ENCODE measurements at places on chromosomes 12 and 14.

- DNase-seq = no peak
These were observed 51.4 kb downstream of the FGD4 start for GRCh38 chr12:32450768-32451167.

- DNase-seq = no peak
These were observed 5.9 kb downstream of the KRT86 start for GRCh38 chr12:52280319-52280795.

- no peak for DNase-seq
These were observed 12.5 kb upstream of the MAP3K9 start for GRCh38 chr14:70821584-70822529.

DNA sequence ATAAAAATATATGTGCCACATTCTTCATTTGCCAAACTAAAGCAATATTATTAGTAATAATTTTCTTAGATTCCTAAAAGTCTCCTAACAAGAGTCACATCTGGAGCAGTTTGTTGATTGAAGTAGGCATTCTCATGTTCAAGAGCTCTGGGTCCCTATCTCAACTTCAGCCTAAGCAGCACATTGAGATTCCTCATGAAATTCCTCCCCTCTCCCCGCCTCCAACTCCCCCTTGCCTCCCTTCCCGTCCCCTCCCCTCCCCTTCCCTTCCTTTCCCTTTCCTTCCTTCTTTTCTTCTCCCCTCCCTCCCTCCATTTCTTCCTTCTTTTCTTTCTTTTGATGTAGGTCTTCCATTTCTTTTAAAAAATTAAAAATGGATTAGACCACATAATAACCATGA, 48.7 kb upstream of the NAV3 start:
- DNase-seq = no peak

DNA sequence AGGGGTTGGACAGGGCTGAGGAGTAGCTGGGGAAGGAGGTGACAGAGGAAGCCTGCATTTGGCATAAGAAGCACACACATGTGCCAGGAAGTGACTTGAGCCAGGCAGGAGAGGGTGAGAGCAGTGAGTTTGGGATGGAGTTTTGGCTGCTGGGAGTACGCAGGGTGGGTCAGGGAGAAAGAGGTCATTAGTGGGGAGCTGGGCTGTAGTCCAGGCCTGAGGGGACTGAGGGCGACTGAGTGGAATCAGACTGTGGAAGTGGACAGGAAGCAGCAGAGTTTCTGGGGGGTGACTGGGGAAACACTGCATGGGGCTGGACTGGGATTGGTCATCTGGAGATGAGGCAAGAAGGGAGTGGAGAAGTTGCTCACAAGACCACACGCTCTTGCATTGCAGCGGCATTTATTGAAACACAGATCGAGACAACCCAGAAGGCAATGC, 7.6 kb downstream of the KRT85 start:
- no peak for DNase-seq

DNA sequence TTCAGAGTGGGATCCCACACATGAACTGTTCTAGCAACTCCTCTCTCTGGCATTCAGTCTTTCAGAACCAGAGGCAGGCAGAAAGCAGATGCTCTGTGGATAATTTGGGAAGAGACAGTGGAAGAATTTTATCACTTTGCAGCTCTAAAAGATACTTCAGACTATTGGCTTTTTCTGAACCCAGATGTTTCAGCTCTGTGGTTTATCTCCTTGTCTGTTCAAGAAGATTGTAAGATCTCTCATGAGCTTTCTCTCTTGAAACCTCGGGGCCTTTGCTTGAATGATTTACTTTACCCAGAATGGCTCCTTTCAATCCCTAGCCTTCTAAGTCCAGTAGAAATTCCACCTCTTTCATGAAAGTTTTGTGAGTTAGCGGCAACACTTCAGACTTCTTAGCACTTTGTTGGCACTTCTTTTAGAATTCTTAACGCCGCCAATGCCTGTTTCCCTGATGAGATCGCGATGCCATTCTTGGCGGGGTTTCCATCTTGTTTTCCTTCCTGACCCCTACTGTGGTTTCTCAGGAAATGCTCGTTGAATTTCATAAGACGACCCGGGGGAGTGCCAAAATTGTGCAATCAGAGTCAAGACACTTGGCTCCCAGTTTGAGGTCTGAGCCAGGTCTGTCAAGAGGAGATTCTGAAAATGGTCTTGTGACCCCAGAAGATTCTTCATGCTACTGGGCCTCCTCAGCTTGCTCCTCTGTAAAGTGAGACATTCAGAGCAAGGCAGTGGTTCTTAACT, 107.0 kb upstream of the PRICKLE1 start:
- no peak for DNase-seq

DNA sequence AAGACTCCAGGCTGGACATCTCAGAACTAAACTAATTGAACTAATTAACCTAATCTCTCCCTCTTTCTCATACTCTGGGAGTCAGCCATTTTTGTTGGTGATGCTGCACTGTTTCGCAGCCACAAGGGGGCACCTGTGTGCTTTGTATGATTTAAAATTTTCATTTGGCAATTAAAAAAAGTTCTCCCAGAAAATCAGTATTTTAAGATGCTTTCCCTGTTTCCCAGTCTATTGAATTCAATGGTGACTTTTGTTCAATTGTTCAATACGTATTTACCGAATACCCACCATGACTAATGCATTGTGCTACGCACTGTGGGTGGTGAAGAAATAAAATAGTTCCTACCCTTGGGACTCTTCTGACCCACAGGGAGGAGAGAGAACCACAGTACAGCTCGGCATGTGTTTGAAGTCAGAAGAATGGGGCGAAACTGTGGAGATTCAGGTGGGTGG, 63.7 kb downstream of the ZNF664 start:
- DNase-seq = peak; percentile 10

DNA sequence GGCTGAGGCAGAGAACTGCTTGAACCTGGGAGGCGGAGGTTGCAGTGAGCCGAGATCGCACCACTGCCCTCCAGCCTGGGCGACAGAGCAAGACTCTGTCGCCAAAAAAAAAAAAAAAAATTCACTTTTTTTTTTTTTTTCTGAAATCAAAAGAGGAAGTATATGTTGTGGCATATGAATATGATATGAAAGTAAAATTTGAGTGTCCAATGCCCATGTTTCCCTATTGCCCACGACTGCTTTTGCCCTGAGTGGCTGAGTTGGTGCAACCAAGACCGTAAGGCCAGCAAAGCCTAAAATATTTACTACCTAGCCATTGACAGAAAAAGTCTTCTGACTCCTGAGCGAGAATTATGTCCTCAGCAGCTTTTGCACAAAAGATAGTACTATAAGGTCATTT, 101.7 kb upstream of the PARP11 start:
- no peak for DNase-seq

DNA sequence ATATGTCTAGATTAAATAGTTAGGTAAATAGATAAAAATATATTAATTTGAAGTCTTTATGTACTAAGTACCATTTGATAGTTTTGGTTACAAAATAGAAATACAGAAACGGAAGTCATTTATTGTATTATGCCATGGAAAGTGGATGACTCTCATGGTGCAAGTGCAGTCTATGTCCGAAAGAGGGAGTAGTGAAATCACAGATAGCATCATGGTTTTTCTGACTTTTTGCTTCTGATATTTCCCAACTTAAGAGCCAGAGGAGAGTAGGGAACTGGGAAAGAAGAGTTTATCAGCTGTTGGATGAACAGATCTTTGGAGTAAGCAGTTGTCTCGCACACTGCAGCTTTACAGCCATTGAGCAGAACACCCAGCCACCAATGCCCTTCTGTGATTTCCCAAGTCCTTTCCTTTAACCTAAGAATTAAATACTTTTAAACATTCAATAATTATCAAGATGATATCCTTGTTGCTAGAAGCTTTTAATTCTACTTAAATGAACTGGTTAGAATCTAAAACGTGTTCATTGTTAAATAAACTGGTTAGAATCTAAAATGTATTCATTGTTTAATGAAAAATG, 18.4 kb upstream of the SRGAP1 start:
- no peak for DNase-seq

DNA sequence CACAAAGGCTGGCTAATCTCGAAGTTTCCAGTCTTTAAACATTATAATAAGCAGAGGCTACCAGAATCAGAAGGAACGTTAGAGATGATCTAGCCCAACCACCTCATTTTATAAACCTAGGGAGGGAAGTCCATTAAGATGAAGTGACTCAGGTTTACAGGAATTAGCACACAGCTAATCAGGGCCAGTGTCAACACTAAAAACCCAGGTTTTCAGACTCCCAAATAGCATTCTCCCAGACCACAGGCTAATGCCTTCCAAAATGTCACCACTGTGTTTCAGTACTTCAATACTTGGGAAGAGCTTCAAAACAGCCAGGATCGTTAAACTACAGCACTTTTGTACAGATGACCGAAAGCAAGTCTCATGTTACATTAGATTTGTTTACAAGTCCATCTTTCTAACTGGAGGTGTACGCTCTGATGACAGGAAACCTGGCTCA, 89.2 kb downstream of the FOXN3 start:
- DNase-seq = no peak

- no peak for DNase-seq
These were observed 38.4 kb upstream of the FGD4 start for GRCh38 chr12:32360956-32361355.

DNA sequence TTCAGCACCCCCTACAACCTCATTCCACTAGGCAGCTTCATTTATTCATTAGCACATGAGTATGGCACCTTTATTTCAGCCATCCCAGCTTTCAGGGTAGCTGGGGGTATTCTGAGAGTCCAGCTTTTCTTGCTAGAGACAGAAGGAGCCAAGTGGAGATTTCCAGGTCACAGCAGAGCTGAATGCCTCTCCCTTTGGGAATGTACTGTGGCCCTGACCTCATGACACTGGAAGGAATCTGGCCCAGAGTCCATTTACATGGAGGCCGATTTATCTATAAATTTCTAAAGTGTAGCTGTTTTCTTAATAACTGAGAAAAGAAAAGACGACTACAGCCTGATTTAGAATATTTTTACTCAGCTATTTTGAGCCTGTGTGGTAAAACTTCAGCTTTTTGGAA, 47.2 kb upstream of the JDP2 start:
- DNase-seq = no peak

DNA sequence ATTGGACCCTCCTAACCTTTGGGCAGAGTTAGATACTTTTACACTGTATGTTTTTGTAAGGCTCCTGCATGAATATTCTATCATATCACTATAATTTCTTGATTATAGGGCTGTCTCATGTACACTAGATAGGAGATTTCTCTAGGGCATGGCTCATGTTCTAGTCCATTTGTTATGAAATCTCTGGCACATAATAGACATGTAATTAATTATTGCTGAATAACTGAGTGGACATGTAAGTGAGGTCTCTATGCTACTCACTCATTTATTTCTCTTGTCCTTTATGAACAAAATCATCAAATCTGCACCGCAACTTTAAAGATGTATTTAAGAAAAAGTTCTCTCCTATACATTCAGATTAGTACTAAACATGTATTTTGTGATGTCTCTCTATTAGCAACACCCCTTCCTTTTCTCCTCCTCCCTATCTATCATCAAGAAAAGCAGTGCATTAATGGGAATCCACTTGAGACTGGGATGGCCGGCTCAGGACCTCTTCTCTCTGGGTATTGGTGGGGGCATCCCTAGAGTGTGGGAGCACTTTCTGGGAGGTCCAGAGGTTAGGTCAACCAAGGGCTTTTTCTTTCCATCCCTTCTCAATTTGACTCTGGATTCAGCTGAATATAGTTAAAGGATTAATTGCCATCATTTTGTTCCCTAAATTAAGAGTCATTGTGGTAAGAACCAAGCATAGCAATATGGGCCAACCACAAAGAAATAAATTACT, 168.0 kb upstream of the HMGA2 start:
- no peak for DNase-seq

DNA sequence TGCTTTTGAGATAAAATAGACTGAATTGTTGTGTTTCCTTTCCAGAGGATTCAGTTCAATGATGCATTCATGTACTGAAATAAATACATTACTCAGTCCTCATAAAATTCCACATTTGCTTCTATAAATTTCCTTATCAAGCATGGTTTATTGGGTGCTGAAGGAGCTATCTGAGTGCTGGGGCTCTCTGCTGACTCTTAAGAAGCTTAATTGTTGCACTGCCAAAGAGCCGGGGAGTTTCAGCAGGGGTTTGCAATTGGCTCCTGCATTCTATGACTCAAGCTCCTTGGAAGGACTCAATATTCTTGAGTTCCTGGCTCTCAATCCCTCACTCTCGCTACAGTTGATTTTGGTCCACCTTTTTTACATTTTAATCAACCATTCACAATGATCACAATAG, 69.8 kb upstream of the PYGL start:
- DNase-seq = no peak

DNA sequence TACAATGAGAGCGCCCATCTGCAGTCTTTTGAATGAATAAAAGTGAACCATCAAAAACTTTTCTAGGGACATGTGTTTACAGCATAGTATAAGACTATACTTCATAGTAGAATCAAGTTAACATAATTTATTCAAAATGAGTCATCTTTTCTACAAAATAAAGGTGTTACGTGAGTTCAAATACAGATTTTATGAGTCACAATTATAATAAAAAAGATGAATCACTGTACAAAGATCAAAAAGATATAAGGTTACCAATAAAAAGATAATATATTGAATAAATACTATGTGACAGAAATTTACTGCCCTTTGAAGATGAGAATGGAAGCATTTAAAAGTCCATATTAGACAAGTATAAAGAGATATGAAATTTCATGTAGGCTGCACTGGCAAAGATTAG, 2.8 kb downstream of the MBIP start:
- DNase-seq = no peak

- no peak for DNase-seq
These were observed 14.0 kb upstream of the KCNH3 start for GRCh38 chr12:49524660-49525324.

GRCh38 chr12:57724003-57724935, 14.3 kb downstream of the AGAP2 start:
- DNase-seq = no peak

DNA sequence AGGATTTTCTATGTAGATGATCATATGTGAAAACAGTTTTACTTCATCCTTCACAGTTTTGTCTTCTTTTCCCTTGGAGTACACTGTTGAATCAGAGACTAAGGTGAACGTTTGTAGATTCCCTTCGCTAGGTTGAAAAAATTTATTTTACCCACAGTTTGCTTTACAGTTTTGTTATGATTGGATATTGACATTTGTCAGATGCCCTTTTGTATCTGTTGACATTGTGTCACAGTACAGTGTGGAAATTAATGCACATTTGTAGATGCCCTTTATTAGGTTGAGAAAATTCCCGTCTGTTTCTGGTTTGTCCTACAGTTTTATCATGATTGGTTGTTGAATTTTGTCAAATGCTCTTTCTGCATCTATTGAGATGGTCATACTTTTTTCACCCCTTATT, 13.3 kb downstream of the G2E3 start:
- DNase-seq = no peak

GRCh38 chr12:7190268-7191055, 976 bp downstream of the PEX5 start:
- no peak for DNase-seq

- DNase-seq = no peak
These were observed 29.4 kb upstream of the ESRRB start for GRCh38 chr14:76346391-76347160.

DNA sequence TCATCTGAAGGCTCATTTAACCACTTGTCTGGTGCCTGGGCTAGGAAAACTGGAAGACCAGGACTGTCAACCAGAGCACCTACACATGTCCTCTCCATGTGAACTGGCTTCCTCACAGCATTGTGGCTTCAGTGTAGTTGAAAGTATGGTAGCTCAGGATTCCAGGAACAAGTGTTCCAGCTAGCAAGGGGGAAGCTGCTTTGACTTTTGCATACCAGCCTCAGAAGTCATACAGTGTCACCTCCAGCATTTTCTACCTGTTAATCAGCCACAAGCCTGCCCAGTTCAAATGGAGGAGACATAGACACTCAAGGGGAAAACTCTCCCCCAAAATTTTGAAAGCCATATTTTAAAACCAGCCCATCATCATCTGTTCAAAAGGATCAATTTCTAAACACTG, 212.8 kb upstream of the CAND1 start:
- DNase-seq = no peak
